Kidney capillary endothelial cell (primary cell): ENCODE measurements at places on chromosomes 1 and 21.
A peak's percentile ranks its signal among the peaks of the same experiment; 100 is the strongest.

- DNase-seq = no peak
Measured at GRCh38 chr1:218967836-218968235, 205.8 kb upstream of the LYPLAL1 start.

- peak; percentile 47 for DNase-seq
Measured at GRCh38 chr1:196660852-196661251, 9.0 kb downstream of the CFH start.

DNA sequence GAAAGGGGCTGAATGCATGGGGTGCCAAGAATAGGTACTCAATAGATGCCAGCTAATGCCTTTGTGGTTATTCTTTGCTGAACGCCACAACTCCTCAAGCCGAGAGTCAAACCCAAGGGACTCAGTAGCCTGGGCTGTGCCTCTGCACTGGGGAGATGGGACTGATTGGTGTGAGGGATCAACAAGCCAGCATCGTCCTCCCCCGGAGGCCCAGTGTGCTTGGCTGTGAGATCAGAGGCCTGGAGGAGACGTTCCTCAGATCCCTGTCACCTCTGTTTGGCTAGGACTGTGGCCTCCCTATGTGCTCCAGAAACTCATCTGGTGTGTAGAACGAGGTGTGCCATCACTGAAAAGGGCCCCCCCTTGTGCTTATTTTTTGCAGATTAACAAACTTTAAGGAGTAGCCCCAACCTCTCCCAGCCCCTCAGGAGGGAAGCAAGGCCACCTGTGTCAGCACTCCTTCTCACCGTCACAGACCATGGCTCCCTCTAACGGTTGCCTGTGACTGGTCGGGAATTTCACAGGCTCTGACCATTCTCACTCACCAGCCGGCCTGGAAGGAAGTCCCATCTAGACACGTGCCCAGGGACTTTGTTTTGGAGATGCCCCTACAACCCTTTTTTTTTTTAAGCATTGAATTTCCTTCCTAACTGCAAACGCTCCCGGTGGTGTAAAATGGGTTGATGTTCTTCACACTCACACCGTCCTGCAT is 194.0 kb upstream of the VAMP3 start:
- DNase-seq = no peak

DNA sequence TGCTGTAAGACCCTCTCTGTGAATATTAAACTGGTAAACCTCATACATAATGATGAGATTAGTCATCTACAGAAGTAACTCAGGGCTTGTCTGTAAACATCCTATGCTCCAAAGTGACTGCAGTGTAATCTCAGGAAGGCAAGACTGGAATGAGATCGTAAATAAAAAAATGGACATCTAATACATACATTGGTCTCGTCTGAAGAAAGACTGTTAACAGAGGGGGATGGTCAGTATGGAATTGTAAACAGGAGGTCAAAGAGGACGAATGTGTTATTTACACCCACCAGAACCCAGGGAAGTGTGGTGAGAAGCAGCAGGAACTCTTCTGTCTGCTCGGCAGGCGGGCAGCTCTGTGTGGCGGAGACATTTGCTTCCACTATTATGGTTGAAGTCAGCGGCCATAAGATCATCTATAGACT is 51.4 kb downstream of the DISC1 start:
- peak; percentile 26 for DNase-seq

- DNase-seq = no peak
Measured at GRCh38 chr1:5562769-5563168, 429.5 kb downstream of the NPHP4 start.

GRCh38 chr1:975896-976683 is 5.8 kb downstream of the PERM1 start:
- peak; percentile 48 for DNase-seq

DNA sequence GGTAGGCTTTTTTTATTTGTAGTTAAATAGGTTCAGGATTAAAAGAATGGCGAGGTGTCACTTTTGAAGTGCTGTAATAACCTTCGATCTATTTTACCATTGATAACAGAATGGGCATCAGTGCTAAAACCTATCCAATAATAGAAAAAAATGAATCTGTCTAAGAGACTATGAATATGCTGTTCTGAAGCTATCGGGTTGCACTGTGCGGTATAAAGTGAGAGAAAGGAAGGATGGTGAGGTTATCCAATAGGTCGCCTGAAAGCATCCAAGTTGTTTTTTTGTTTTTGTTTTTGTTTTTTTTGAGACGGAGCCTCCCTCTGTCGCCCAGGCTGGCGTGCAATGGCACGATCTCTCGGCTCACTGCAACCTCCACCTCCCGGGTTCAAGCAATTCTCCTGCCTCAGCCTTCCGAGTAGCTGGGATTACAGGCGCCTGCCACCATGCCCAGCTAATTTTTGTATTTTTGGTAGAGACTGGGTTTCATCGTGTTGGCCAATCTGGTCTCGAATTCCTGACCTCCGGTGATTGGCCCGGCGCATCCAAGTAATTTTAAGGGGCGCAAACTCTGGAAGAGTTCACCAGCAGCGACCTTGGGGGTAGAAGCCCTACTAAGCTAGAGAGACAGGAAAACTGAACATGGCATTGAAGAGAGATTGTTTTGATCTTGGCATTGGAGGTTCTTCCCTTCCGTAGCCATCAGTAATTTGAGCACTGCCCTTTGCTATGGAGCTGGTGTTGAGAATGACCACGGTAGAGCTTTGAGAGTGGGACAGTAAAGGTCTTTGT is 8.7 kb upstream of the MDM4 start:
- peak; percentile 71 for DNase-seq

DNA sequence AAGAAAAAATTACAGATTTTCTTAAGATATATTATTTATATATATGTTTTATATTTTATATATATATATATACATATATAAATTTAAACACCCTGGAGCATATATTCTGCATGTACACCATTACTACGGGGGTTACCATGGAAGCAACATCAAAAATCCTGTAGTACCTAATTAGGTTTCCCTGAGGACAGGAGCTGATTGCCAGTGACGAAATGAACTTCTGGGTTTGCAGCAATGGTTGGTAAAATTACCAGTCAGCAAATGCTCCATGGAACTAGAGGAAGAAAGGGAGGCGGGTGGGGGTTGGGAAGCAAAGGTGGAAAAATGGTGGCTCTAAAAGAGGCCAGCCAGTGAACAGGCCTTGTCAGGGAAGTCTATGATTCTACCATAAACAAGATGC is 89.5 kb downstream of the KCNN3 start:
- no peak for DNase-seq

GRCh38 chr1:30929135-30929889 is 20.8 kb upstream of the SDC3 start:
- peak; percentile 58 for DNase-seq
